ENCODE measurements at places on chromosomes 3 and 15. TPM values are rescaled to one million over a fixed set of nuclear protein-coding genes. Genes with fewer than 3 reads are reported as not detected.

DNA sequence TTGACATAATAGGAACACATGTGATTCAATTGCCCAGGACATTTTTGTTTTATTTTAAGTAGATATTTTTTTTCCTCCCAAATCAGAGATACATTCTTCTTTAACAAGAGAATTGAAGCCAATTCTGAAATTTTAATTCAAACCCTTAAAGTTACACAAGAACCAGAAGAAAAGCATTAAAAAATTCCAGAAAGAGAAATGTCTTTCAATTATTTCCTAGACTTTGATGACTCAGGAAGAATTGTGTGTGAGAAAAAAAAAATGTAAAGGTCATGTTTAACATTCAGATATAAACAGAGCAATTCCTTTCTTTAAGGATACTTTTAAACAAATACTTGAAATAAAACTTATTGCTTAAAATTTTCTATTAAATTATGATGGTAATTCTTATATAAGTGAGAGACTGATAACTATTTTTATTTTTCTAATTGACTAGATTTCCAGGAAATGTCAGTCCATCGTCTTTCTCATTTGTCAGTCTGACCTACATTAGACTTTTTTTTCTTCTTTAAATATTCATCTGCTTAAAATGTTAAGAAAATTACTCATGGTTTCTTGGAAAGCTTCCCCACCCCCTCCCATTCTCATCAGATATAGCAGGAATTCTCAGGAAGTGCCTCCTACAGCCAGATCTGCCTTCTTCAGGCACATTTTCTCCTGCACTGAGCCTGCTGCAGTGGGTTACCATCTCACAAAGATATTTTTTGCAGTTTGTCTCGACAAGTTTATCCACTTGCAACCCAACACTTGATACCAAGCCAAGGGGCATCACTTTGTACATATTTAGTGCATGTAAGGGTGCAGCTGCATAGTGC lies 261.8 kb upstream of the CBLB start:
- H3K27me3 ChIP-seq: no peaks in the 10 kb centered on the region
- no peak overlapping the region for H3K27ac ChIP-seq
- H3K36me3 ChIP-seq: no peaks in the 10 kb centered on the region
- H3K4me3 ChIP-seq: no peak overlapping the region
- no peak for DNase-seq

NLGN1 gene
- 3.9 TPM for total RNA-seq

- no peak for DNase-seq
- H3K36me3 ChIP-seq: no peaks in the 10 kb centered on the region
- no peaks in the 10 kb centered on the region for H3K27me3 ChIP-seq
These were observed 272.6 kb upstream of the IGF1R start for GRCh38 chr15:98375513-98376340.

TMCO5A gene
- not detected for total RNA-seq

- no peak overlapping the region for H3K27ac ChIP-seq
- no peaks in the 10 kb centered on the region for H3K36me3 ChIP-seq
- H3K4me3 ChIP-seq: no peak overlapping the region
- H3K4me1 ChIP-seq: no peaks in the 10 kb centered on the region
- no peaks in the 10 kb centered on the region for H3K27me3 ChIP-seq
These were observed 225.1 kb upstream of the NDN start for GRCh38 chr15:23912191-23912590.

GRCh38 chr3:73745526-73746191 lies 120.9 kb upstream of the PDZRN3 start:
- no peak overlapping the region for H3K4me3 ChIP-seq
- H3K36me3 ChIP-seq: no peaks in the 10 kb centered on the region
- no peaks in the 10 kb centered on the region for H3K4me1 ChIP-seq
- H3K27me3 ChIP-seq: no peaks in the 10 kb centered on the region
- no peak for DNase-seq
- no peak overlapping the region for H3K27ac ChIP-seq

GRCh38 chr3:196203846-196204245 lies 7.4 kb downstream of the ZDHHC19 start:
- no peaks in the 10 kb centered on the region for H3K36me3 ChIP-seq
- no peaks in the 10 kb centered on the region for H3K27me3 ChIP-seq
- no peak overlapping the region for H3K4me3 ChIP-seq
- no peak for DNase-seq
- no peak overlapping the region for H3K27ac ChIP-seq
- no peaks in the 10 kb centered on the region for H3K4me1 ChIP-seq

GRCh38 chr3:154334973-154335420 lies 10.7 kb upstream of the DHX36 start:
- no peak for DNase-seq
- H3K27ac ChIP-seq: no peak overlapping the region
- H3K4me1 ChIP-seq: no peaks in the 10 kb centered on the region
- H3K36me3 ChIP-seq: no peaks in the 10 kb centered on the region
- H3K4me3 ChIP-seq: no peak overlapping the region
- H3K27me3 ChIP-seq: no peaks in the 10 kb centered on the region

ACTC1 gene
- 0.62 TPM for total RNA-seq

SFMBT1 gene
- 17.3 TPM for total RNA-seq

DNA sequence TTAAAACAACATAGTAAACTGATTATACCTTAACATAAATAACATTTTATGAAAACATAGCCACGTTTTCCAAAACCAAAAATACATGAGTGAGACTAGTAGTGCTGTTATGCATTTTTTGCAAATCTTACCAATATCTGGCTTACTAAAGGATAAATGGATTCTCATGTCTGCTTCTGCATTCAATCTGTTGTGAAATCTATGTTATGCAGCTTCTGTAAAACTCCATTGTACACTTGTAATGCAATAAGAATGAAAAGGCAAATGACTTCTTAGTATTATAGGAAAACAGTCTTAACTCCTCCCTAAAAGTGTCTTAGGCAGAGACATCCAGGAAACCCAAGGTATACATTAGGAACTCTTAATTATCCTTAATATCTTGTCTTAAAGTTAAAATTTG lies 330.9 kb upstream of the THBS1 start:
- H3K36me3 ChIP-seq: no peaks in the 10 kb centered on the region
- H3K27ac ChIP-seq: no peak overlapping the region
- H3K4me1 ChIP-seq: no peaks in the 10 kb centered on the region
- no peaks in the 10 kb centered on the region for H3K27me3 ChIP-seq
- no peak for DNase-seq

DNA sequence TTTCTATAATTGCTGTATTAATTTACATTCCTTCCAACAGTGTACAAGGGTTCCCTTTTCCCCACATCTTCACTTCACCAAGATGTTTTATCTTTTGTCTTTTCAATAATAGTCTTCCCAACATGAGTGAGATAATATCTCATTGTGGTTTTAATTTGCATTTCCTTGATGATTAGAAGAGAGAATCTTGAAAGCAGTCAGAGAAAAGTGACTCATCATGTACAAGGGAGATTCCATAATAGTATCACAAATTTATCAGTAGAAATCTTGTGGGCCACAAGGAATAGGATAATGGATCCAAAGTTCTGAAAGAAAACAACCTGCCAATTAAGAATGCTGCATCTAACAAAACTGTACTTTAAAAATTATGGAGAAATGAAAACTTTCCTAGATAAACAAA lies 189.3 kb downstream of the NECTIN3 start:
- no peaks in the 10 kb centered on the region for H3K4me1 ChIP-seq
- no peaks in the 10 kb centered on the region for H3K27me3 ChIP-seq

USP19 gene
- total RNA-seq: 60.4 TPM

- no peak for DNase-seq
- H3K4me3 ChIP-seq: no peak overlapping the region
- H3K27ac ChIP-seq: peak overlapping the region; percentile 10
- H3K27me3 ChIP-seq: no peaks in the 10 kb centered on the region
These were observed 70.6 kb downstream of the USF3 start for GRCh38 chr3:113625834-113626233.

GRCh38 chr3:171849617-171850319 lies 6.6 kb downstream of the TMEM212 start:
- no peak overlapping the region for H3K27ac ChIP-seq
- no peaks in the 10 kb centered on the region for H3K36me3 ChIP-seq
- peaks cover 8% of the 10 kb centered on the region for H3K4me1 ChIP-seq
- no peaks in the 10 kb centered on the region for H3K27me3 ChIP-seq
- no peak for DNase-seq

- H3K4me3 ChIP-seq: no peak overlapping the region
- no peaks in the 10 kb centered on the region for H3K27me3 ChIP-seq
- no peak overlapping the region for H3K27ac ChIP-seq
- no peaks in the 10 kb centered on the region for H3K4me1 ChIP-seq
- H3K36me3 ChIP-seq: no peaks in the 10 kb centered on the region
- DNase-seq: no peak
These were observed 39.0 kb downstream of the SIDT1 start for GRCh38 chr3:113571360-113571759.

- H3K27ac ChIP-seq: peak overlapping the region; percentile 63
- no peaks in the 10 kb centered on the region for H3K36me3 ChIP-seq
- peaks cover 41% of the 10 kb centered on the region for H3K4me1 ChIP-seq
- H3K4me3 ChIP-seq: peak overlapping the region; percentile 41
- DNase-seq: peak; percentile 79
- H3K27me3 ChIP-seq: no peaks in the 10 kb centered on the region
These were observed 28.0 kb upstream of the RAB11A start for GRCh38 chr15:65841121-65841930.

NPAP1 gene
- 0.12 TPM for total RNA-seq

GRCh38 chr15:69820819-69821218 lies 276.9 kb downstream of the TLE3 start:
- no peaks in the 10 kb centered on the region for H3K27me3 ChIP-seq
- H3K4me3 ChIP-seq: no peak overlapping the region
- DNase-seq: no peak
- H3K4me1 ChIP-seq: no peaks in the 10 kb centered on the region
- H3K36me3 ChIP-seq: no peaks in the 10 kb centered on the region

POLQ gene
- total RNA-seq: 0.56 TPM

B3GNT5 gene
- total RNA-seq: 30.8 TPM

GRCh38 chr3:65796676-65797075 lies 242.0 kb downstream of the MAGI1 start:
- H3K27me3 ChIP-seq: no peaks in the 10 kb centered on the region
- no peak overlapping the region for H3K27ac ChIP-seq
- H3K4me3 ChIP-seq: no peak overlapping the region

GRCh38 chr15:45123397-45123796 lies 6.3 kb downstream of the DUOXA1 start:
- no peak overlapping the region for H3K27ac ChIP-seq
- H3K27me3 ChIP-seq: peaks cover 30% of the 10 kb centered on the region
- peak; percentile 43 for DNase-seq
- H3K36me3 ChIP-seq: peaks cover 8% of the 10 kb centered on the region
- no peak overlapping the region for H3K4me3 ChIP-seq

WDR49 gene
- total RNA-seq: 13.9 TPM

- no peak for DNase-seq
- no peak overlapping the region for H3K4me3 ChIP-seq
- no peaks in the 10 kb centered on the region for H3K27me3 ChIP-seq
- H3K36me3 ChIP-seq: peaks cover 29% of the 10 kb centered on the region
- H3K27ac ChIP-seq: no peak overlapping the region
- H3K4me1 ChIP-seq: peaks cover 39% of the 10 kb centered on the region
These were observed 5.1 kb downstream of the TEX264 start for GRCh38 chr3:51676102-51676640.

GRCh38 chr3:185744997-185745843 lies 79.6 kb downstream of the IGF2BP2 start:
- no peaks in the 10 kb centered on the region for H3K27me3 ChIP-seq
- peaks cover 13% of the 10 kb centered on the region for H3K4me1 ChIP-seq
- H3K36me3 ChIP-seq: no peaks in the 10 kb centered on the region
- H3K4me3 ChIP-seq: no peak overlapping the region
- DNase-seq: no peak

- no peaks in the 10 kb centered on the region for H3K36me3 ChIP-seq
- H3K27ac ChIP-seq: no peak overlapping the region
- no peak for DNase-seq
These were observed 54.0 kb downstream of the SNTN start for GRCh38 chr3:63706321-63707085.

DNA sequence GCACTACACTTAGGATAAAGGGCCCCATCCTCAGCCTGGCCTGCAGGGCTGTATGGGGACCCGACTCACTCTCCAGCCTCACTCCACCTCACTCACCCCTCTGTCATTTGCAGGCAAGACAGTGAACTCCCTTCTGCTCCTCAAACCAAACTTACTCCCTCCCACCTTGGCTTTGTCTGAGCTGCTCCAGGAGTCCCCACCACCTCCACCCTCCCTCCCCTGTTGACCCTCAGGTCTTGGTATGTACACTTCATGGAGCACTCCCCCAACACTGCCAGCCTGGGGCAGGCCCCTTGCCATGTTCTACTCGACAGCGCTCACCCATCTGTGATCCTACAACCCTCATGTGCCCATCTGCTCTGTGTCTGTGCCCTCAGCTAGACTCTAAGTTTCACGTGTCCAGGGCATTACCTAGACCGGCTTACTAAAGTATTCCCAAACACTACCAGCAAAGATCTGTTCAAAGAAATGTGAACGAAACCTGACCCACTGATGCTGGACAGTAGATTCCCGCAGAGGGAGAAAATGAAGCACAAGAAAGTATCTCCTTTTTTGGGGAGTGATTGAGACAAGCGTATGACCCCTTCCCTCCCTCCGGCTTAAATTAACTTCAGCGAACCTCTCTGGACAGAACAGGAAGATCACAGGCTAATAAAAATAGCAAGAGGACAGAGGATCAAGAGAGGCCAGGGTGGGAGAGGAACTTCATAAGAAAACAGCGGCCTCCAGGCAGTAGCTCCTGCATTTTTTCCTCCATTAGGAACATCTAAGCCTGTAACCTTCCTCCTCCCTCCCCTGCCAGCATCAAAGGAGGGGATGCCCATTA lies 113.2 kb downstream of the RFTN1 start:
- no peaks in the 10 kb centered on the region for H3K36me3 ChIP-seq
- H3K27ac ChIP-seq: peak overlapping the region; percentile 14
- DNase-seq: no peak

- no peak overlapping the region for H3K27ac ChIP-seq
- DNase-seq: no peak
- H3K4me1 ChIP-seq: no peaks in the 10 kb centered on the region
- no peak overlapping the region for H3K4me3 ChIP-seq
- no peaks in the 10 kb centered on the region for H3K27me3 ChIP-seq
- peaks cover 100% of the 10 kb centered on the region for H3K36me3 ChIP-seq
These were observed 19.0 kb downstream of the FAN1 start for GRCh38 chr15:30922480-30923311.

DNA sequence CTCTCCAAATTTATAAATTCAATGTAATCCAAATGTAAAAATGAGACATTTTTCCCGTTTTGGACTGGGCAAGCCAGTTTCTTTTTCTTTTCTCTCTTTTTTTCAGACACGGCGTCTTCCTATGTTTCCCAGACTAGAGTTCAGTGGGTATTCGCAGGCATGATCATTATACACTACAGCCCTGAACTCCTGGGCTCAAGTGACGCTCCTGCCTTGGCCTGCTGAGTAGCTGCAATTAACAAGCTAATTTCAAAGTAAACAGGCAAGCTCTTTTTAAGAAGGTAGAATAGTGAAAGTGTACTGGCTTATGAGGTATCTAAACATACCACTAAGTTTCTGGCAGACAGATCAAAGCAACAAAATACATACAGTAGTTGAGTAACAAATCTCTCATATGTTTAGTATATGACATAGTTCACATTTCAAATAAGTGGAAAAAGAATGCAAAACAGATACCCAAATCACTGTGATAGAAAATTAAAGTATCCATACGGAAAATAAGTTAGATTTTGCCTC lies 13.5 kb downstream of the HIGD1A start:
- H3K4me3 ChIP-seq: no peak overlapping the region
- H3K36me3 ChIP-seq: peaks cover 35% of the 10 kb centered on the region
- DNase-seq: no peak
- H3K4me1 ChIP-seq: peaks cover 14% of the 10 kb centered on the region

- H3K36me3 ChIP-seq: no peaks in the 10 kb centered on the region
- no peak for DNase-seq
- H3K27ac ChIP-seq: no peak overlapping the region
- no peak overlapping the region for H3K4me3 ChIP-seq
These were observed 5.1 kb upstream of the MTMR14 start for GRCh38 chr3:9644245-9644644.

- no peak for DNase-seq
- H3K36me3 ChIP-seq: no peaks in the 10 kb centered on the region
- H3K27ac ChIP-seq: no peak overlapping the region
- no peaks in the 10 kb centered on the region for H3K27me3 ChIP-seq
- no peak overlapping the region for H3K4me3 ChIP-seq
These were observed 136.8 kb downstream of the MEX3B start for GRCh38 chr15:81909011-81909358.

All from lower lobe of right lung (tissue), 2 donors.